Head of caudate nucleus (tissue), 42 donors: ENCODE measurements at places on chromosomes 7 and 10.

GRCh38 chr7:132518102-132518838, 58.0 kb downstream of the PLXNA4 start:
- DNase-seq: no peak

GRCh38 chr7:123028339-123028738, 32.8 kb upstream of the TAS2R16 start:
- no peak for DNase-seq

- DNase-seq: no peak
Measured at GRCh38 chr7:42359946-42360345, 122.9 kb upstream of the GLI3 start.

GRCh38 chr7:128105228-128106022, 74.2 kb upstream of the LRRC4 start:
- DNase-seq: no peak

DNA sequence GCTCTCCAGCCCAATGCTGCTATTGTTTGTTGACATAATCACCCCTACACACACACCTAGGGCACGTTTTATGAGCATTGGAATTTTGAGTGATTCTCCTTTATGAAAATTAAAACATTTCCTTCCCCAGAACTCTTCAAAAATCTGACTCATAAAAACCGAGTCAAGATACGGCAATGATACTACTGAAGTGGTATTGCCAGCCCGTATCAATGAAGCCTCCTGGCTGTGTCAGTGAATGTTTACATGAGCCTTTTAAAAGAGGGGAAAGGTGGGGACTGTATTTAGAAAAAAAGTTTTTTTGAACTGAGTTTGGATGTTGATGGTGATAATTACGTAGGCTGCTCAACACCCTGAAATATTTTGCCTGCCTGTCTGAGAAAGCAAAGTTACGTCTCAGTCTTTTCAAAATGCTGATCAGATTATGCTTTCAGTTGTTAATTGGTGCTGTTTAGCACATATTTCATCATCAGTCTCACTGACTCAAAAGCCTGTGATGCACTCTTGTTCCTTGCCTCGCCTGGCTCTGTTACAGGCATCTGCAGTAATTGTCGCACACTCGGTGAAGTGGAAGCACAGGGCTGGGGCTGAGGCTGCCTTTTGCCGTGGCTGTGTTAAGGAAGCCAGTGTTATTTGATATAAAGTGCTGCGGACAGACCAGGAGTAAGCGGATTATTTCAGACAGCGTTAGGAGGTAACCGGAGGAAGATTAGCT, 157.4 kb upstream of the TCF7L2 start:
- peak; percentile 22 for DNase-seq

- DNase-seq: no peak
Measured at GRCh38 chr10:71584902-71585563, 134.5 kb downstream of the C10orf105 start.

GRCh38 chr10:16586358-16587138, 64.9 kb upstream of the C1QL3 start:
- DNase-seq: no peak

- DNase-seq: peak; percentile 25
Measured at GRCh38 chr7:471866-472639, 47.6 kb downstream of the PDGFA start.

GRCh38 chr10:93701866-93702209, 554 bp downstream of the FRA10AC1 start:
- DNase-seq: no peak

DNA sequence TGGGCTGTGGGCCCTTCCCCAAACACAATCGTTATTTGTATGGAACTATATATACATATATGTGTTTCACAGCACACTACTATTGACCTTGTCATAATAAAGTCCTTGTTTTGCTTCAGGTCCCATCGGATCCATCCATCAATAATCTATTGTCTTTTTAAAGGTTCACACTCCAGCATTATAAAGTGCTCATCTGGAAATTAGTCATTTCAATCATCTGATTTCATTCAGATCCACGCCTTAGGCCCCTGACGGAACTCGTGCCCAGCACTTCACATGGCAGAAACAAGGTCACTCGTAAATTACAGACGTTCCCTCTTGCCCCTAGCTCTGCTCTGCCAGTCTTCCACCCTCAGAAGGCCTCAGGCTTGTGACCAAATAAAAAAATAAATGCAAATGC, 133.1 kb upstream of the PPP2R2D start:
- DNase-seq: no peak
